ENCODE measurements at places on chromosomes 1 and 21.

- no peaks in the 10 kb centered on the region for H3K36me3 ChIP-seq
- no peak overlapping the region for H3K27ac ChIP-seq
- DNase-seq = no peak
- H3K4me3 ChIP-seq = no peak overlapping the region
- H3K27me3 ChIP-seq = no peaks in the 10 kb centered on the region
Observed at GRCh38 chr21:28294051-28294450, 698.6 kb downstream of the LTN1 start.

DNA sequence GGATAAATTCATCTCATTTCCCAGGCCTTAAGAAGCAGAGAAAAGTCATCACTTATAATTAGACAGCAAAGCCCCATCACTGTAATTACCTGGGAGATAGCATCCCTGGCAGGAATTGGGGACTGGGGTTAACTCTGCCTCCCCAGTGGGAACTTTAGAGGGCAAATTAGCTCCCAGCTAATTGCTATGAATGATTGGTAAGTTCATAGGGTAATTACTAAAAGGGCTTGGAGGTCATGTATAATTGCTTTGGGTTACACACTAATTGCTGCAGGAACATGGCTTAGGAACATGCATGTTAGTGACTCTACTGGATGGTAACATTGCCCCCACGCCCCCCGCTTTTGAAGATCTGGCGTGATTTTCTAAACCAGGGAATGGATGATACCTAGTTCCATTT, 64.8 kb downstream of the UBE2T start:
- H3K36me3 ChIP-seq = no peaks in the 10 kb centered on the region
- no peak for DNase-seq
- no peak overlapping the region for H3K4me3 ChIP-seq

DNA sequence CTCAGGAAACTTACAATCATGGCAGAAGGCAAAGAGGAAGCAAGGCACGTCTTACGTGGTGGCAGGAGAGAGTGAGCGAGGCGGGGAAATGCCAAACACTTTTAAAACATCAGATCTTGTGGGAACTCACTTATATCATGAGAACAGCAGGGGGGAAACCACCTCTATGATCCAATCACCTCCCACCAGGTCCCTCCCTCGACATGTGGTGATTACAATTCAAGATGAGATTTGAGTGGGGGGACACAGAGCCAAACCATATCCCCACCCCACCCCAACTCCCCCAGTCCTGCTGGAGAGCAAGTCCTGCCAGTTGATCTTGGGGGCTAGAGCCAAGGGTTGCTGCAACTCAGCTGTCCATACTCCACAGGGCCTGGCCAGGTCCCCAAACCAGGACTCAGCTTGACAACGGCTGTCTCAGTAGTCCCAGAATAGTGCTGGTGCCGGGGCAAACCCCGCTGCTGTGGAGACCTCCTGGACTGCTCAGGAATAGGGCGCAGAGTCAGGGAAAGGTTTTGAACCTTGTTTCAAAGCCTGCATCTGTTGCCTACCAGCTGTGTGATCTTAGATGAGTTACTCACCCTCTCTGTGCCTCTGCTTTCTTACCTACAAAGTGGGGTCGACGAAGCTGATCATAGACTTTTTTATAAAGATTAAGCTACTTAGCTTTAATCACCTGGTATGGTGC, 79.5 kb downstream of the STUM start:
- DNase-seq = no peak
- H3K4me3 ChIP-seq = no peak overlapping the region
- no peak overlapping the region for H3K27ac ChIP-seq
- no peaks in the 10 kb centered on the region for H3K27me3 ChIP-seq

- peaks cover 4% of the 10 kb centered on the region for H3K4me1 ChIP-seq
- DNase-seq = no peak
- H3K27ac ChIP-seq = no peak overlapping the region
- H3K27me3 ChIP-seq = no peaks in the 10 kb centered on the region
Observed at GRCh38 chr1:39147099-39148025, 57.1 kb upstream of the MACF1 start.

- H3K4me1 ChIP-seq = no peaks in the 10 kb centered on the region
- DNase-seq = no peak
- H3K36me3 ChIP-seq = no peaks in the 10 kb centered on the region
- no peak overlapping the region for H3K4me3 ChIP-seq
Observed at GRCh38 chr1:163610486-163610885, 288.7 kb downstream of the NUF2 start.

GRCh38 chr1:114470681-114471080, 40.3 kb downstream of the TRIM33 start:
- no peak for DNase-seq
- no peaks in the 10 kb centered on the region for H3K4me1 ChIP-seq
- no peaks in the 10 kb centered on the region for H3K36me3 ChIP-seq
- no peak overlapping the region for H3K4me3 ChIP-seq
- no peaks in the 10 kb centered on the region for H3K27me3 ChIP-seq

DNA sequence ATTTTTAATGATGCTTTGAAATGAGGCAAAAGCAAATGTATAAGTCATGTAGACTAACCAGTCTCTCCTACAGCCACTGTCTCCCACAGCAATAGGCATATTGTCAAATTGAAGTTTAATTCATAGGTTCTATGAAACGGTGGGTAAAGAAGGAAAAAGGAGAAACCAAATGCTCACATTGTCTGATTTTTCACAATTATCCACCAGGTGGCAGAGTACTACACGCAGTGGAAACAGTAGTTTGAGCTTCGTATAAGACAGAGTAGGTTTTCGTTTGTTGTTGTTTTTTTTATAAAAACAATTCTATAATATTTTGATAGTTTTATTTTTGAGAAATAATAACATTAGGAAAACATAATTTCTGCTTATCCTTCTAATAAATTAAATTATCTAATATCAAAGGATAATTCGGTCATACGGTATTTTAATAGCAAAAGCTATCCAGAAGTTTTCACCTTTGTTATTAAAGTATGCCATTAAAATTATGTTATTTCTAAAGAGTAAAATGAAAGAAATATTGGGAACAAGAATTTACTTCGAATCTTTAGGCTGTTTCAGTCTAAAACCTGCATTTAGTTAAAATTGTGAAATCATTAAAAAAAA, 39.1 kb downstream of the TYW3 start:
- no peaks in the 10 kb centered on the region for H3K36me3 ChIP-seq
- no peak overlapping the region for H3K27ac ChIP-seq
- H3K27me3 ChIP-seq = no peaks in the 10 kb centered on the region
- H3K4me3 ChIP-seq = no peak overlapping the region
- DNase-seq = peak; percentile 7

- no peaks in the 10 kb centered on the region for H3K36me3 ChIP-seq
- no peak overlapping the region for H3K4me3 ChIP-seq
- DNase-seq = no peak
Observed at GRCh38 chr1:54857746-54858561, 29.0 kb downstream of the DHCR24 start.

DNA sequence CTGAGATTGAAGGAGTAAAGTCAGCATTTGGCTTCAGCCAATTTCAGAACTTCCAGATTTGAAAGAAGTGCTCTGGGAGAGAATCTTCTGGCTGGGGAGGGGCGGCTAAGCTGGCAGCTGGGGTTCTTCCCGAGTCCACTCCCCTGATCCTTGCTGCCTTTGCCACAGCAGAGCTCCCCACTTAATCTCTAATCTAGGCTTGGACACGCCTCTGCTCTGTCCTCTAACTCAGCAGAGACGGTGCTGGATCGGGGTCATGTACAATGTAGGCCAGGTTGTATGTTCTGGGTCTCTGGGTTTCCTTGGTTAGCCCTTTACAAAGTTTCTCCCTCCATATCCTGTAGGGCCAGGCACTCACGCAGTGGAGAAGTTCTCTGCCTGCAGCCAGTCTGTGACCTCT, 10.1 kb upstream of the GSTM3 start:
- no peaks in the 10 kb centered on the region for H3K4me1 ChIP-seq
- H3K27ac ChIP-seq = no peak overlapping the region
- DNase-seq = no peak
- H3K36me3 ChIP-seq = no peaks in the 10 kb centered on the region
- H3K4me3 ChIP-seq = no peak overlapping the region

- no peaks in the 10 kb centered on the region for H3K36me3 ChIP-seq
- DNase-seq = no peak
- no peak overlapping the region for H3K27ac ChIP-seq
- H3K4me3 ChIP-seq = no peak overlapping the region
- no peaks in the 10 kb centered on the region for H3K27me3 ChIP-seq
- H3K4me1 ChIP-seq = no peaks in the 10 kb centered on the region
Observed at GRCh38 chr1:23718482-23718881, 24.8 kb upstream of the ELOA start.

DNA sequence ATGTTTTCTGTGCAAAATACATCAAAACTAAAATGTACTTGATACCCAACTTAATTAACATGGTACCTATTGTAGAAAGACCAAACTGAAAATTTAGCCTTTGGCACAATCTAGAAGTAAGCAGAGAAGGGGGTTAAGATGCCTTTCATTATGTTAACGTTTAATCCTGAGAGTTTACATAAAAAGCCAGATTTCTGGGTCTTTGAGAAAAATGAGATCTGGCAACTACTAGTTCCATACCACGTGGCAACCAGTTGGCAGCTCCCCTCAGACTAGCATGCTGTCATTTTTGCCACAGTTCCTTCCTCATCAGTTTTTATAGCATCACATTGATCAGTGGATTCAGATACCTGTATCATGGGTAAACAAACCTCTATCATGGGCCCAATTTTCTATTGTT, 1.5 kb downstream of the RO60 start:
- no peaks in the 10 kb centered on the region for H3K4me1 ChIP-seq
- no peak for DNase-seq
- no peaks in the 10 kb centered on the region for H3K27me3 ChIP-seq
- H3K27ac ChIP-seq = no peak overlapping the region
- no peak overlapping the region for H3K4me3 ChIP-seq

- DNase-seq = no peak
- H3K36me3 ChIP-seq = no peaks in the 10 kb centered on the region
- no peaks in the 10 kb centered on the region for H3K4me1 ChIP-seq
- no peak overlapping the region for H3K4me3 ChIP-seq
- H3K27me3 ChIP-seq = no peaks in the 10 kb centered on the region
- no peak overlapping the region for H3K27ac ChIP-seq
Observed at GRCh38 chr21:30984889-30985288, 53.4 kb downstream of the KRTAP19-8 start.

All from prostate gland (tissue), 2 donors.